Lung microvascular endothelial cell (primary cell): ENCODE measurements at places on chromosomes 1 and 21. TPM values are rescaled to one million over a fixed set of nuclear protein-coding genes. Genes with fewer than 3 reads are reported as not detected.

LCE1F gene
- total RNA-seq: not detected in 2 replicates

ANKRD65 gene
- total RNA-seq: under 0.01 and 0.22 TPM in 2 replicates

PTGFRN gene
- total RNA-seq: 98.2 and 146 TPM in 2 replicates

OPTC gene
- total RNA-seq: not detected in 2 replicates

LPAR3 gene
- under 0.01 TPM in 1 of 2 replicates, not detected in the other for total RNA-seq

WNT3A gene
- not detected in 2 replicates for total RNA-seq

C1orf52 gene
- total RNA-seq: 9.4 and 17.5 TPM in 2 replicates

C1orf115 gene
- total RNA-seq: 44.2 and 92.7 TPM in 2 replicates

GPR52 gene
- total RNA-seq: 0.22 and 0.99 TPM in 2 replicates

IFI44L gene
- under 0.01 and 0.44 TPM in 2 replicates for total RNA-seq

TMIGD3 gene
- not detected in 2 replicates for total RNA-seq

CD48 gene
- total RNA-seq: not detected in 2 replicates

AIDA gene
- total RNA-seq: 28.3 and 33.9 TPM in 2 replicates

RYR2 gene
- total RNA-seq: under 0.01 and 0.22 TPM in 2 replicates

CADM3 gene
- under 0.01 and 0.40 TPM in 2 replicates for total RNA-seq

FCRL2 gene
- total RNA-seq: not detected in 2 replicates

CD1B gene
- not detected in 2 replicates for total RNA-seq

KRTAP19-1 gene
- total RNA-seq: not detected in 2 replicates

WNT2B gene
- 0.44 and 0.79 TPM in 2 replicates for total RNA-seq

NHLH2 gene
- total RNA-seq: under 0.01 TPM in 1 of 2 replicates, not detected in the other

CDA gene
- 0.65 and 1.6 TPM in 2 replicates for total RNA-seq

RNU1-4 gene
- under 0.01 and 5,258 TPM in 2 replicates for total RNA-seq

ZFP69B gene
- 0.60 and 0.65 TPM in 2 replicates for total RNA-seq

RSPO1 gene
- not detected in 2 replicates for total RNA-seq

CLCA4 gene
- total RNA-seq: not detected in 2 replicates

PIK3R3 gene
- total RNA-seq: 11.7 and 16.6 TPM in 2 replicates

CFHR3 gene
- not detected in 2 replicates for total RNA-seq
